Stomach (tissue), 19 donors: ENCODE measurements at places on chromosomes 2 and 18. TPM values are rescaled to one million over a fixed set of nuclear protein-coding genes. Genes with fewer than 3 reads are reported as not detected.

Gene POTEC
- polyA plus RNA-seq, result not detected

Gene LOXHD1
- polyA plus RNA-seq, result 0.12 TPM

Gene NRP2
- polyA plus RNA-seq, result 2.9 TPM

GRCh38 chr2:192655916-192656315 is 461.2 kb upstream of the TMEFF2 start:
- no peak for DNase-seq

DNA sequence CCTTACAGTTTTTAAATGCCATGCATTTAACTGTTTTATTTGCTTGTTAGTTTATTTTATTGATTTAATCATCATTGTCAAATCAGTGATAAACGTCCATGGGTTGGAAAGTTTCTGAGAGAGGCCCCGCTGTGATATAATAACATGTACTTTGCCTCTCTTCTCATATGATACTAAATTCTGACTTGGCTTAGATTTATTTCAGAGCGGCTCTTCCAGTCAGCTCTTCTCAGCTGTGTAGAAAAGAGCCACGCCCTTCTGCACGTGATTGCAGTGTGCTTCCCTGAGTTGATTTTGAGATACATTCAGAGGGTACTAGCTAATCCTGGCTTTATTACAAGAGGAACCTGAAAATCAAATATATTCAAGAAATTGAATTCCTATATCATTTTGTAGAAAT is 218.6 kb downstream of the KCNE4 start:
- no peak for DNase-seq
